Activated CD8-positive, alpha-beta memory T cell treated with anti-CD3 and anti-CD28 coated beads, Interleukin-2, amount 50 U/mL, for 48 hours (primary cell): ENCODE measurements at places on chromosomes 2 and 18.
A peak's percentile ranks its signal among the peaks of the same experiment; 100 is the strongest.

- no peak for DNase-seq
These were observed 208.0 kb downstream of the C1D start for GRCh38 chr2:67854798-67855197.

GRCh38 chr2:145286716-145287275, 766.9 kb upstream of the ZEB2 start:
- no peak for DNase-seq

- no peak for DNase-seq
These were observed 34.1 kb downstream of the NOP58 start for GRCh38 chr2:202299712-202300111.

GRCh38 chr2:236319036-236319435, 54.8 kb upstream of the ASB18 start:
- DNase-seq: no peak

DNA sequence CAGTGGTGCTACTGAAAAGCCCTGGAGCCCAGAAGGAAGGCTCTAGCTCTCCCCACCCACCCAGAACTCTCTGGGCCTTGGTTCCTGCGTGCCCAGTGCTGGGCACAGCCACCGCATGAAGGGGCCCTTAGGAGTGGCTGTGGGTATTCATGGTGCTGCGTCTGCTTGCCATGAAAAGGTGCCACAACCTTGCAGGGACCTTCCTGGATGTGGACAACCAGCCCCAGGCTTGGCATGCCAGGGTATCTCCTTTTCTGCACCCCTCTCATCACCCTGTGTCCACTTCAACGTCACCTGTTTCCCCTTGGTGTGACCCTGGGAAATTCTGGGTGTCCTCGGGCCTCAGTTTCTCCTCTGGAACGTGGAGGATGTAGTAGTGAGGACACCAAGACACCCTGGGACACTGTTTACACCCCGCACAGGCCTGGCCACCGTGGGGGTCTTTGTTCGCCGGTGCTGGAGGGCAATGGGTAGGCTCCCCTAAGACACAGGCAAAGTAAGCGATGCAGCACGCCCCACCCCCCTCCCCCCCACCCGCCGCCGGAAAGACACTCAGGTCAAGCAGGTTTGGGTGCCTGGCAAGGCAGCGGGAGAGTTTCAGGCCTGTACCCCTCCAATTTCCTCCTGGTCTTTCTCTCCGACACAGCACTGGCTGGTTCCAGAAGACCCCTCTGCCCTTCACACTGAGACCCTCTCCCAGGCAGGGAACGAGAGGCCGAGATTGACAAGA, 34.8 kb upstream of the TAF1B start:
- peak; percentile 39 for DNase-seq

GRCh38 chr2:1648241-1649102, 95.8 kb downstream of the PXDN start:
- no peak for DNase-seq

DNA sequence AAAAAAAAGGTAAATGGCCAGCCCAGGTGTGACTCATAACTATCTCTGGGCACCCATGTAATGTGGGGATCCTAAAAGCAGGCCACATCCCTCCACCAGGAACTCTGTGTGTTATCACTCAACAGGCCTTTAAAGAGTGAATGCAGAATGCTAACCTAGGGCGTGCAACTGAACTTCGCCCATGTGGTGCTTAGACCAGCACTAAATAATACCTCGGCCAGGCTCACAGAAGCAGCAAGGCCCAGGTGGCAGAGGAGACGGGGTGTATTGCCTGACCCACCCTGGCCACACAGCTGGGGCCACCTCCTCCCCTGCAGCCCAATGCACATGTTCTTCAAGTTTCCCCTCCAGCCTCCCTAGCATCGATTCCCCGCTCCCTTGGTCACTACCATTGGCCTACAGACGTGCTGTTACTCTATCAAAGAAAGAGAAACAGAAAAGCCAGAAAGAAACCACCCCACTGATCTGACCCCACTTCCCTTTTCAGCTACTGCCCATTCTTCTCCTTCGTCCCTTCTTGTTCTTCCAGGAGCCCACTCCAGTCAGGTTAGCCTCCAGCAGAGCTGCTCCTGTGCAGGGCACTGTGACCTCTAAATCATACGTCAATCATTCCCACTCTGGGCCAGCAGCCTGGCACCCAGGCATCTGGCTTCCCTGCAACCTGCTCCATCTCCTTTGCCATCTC, 22.0 kb downstream of the FAM178B start:
- no peak for DNase-seq

GRCh38 chr2:44250376-44250775, 24.9 kb upstream of the SLC3A1 start:
- no peak for DNase-seq

GRCh38 chr18:568731-569130, 11.4 kb upstream of the CETN1 start:
- DNase-seq: no peak

DNA sequence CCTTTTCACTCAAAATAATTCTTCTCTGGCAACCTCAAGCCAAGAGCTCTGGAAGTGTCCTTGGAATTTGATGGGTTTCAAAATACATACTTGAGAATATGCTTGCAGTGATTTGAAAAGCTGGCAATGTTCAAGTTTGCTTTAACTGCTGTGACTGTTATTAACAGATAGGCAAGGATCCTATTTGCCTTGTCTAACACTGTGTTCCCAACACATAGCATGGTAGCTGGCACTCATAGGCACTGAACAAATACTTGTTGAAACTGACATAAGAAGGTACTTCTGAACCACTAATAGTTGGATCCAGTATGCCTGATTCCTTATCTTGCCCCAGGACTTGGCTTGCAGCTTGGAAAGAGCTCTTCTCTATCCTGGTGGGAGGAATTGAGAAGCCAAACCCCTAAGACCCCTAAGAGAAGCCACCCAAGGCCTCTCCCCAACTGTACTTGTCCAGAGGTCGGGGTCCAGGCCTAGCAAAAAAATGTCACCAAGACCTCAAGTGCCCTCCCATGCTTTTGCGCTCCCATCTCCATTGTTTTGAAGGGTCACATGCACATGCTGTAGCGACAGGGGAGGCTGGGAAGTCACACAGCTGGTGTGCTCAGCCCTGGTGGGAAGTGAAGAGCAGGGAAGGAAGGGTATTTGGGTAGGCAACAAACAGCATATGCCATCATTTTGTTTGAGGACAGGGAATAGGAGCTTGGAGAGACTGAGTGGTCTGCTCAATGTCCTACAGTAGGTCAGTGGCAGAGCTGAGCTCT, 118.4 kb upstream of the HAAO start:
- no peak for DNase-seq

DNA sequence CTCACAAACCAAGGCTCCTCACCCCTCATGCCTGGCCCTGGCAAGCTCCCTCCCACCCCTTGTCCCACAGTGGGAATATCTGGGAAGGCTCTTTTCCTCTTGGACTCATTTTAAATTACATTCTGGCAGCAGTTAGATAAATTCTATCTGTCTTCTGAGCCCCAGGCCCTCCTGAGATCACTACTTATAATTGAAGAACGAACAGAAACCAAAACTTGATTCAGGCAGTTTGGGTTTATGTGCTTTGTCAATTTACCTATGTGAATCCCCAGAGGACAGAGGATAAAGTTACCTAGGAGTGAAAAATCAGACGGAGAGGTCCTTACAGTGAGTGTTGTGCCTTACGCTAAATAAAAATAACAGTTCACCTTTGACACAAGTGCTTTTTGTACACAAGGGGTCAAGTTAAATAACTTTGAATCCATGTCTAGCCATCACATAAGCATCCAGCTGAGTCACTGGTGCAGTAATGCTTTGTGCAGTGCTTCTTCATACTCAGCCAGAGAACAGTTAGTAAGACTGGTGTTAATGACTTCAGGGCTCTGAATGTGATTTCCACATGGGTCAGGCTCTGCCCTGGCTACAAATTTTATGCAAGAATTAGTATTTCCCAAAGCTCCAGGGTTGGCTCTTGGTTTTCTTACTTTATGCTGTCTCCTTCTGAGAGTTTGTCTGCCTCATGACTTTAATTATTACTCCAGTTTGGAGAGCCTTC, 329.3 kb downstream of the INSIG2 start:
- no peak for DNase-seq

- no peak for DNase-seq
These were observed 311.1 kb downstream of the TXNL1 start for GRCh38 chr18:56327191-56327885.

DNA sequence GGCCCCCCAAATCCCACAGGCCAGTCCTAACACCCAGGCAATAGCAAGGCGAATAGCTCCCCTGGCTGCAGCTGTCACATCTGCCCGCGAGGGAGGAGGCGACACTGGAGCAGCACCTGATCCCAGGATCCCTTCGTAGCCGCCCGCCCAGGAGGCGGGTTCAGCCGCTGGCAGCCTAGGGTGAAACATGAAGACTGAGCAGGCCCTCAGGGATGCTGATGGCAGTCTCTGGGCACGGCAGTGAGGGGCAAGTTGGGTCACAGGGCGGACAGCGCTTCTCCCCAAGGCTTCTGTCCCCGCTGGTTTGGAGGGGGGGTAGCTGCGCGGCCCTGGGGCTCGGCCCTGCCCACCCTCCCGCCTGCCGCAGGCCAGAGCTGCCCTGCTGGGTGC, 1.9 kb downstream of the DNMT3A start:
- no peak for DNase-seq

GRCh38 chr18:79815657-79816056, 17.9 kb downstream of the KCNG2 start:
- no peak for DNase-seq

DNA sequence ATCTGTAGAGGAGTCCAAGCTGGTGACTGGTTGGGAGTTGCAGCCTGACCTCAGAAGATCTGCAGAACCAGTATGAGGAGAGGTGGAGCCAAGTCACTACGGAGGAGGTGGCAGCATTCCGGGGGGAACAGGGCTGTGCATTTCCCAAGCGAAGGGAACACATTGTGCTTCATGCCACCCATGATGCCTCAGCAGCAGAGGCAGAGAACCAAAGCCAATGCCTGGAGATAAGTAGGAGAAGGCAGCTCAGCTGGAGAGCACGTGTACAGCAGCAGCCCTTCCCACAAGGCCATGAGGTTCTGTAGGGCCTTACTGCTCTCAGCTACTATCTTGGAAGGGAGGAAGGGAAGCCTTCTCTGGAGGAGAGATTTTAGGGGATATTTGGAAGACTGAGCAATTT, 67.2 kb upstream of the LRPPRC start:
- no peak for DNase-seq

GRCh38 chr2:147546109-147546508, 298.7 kb upstream of the ACVR2A start:
- DNase-seq: no peak

GRCh38 chr2:172107690-172108586, 5.2 kb upstream of the DLX2 start:
- peak; percentile 61 for DNase-seq

- peak; percentile 48 for DNase-seq
These were observed 676 bp downstream of the HOXD11 start for GRCh38 chr2:176107731-176108181.

- no peak for DNase-seq
These were observed 380.6 kb downstream of the TSN start for GRCh38 chr2:122136056-122136455.

- no peak for DNase-seq
These were observed 46.7 kb downstream of the ICA1L start for GRCh38 chr2:202824901-202825300.

GRCh38 chr2:142483653-142484052, 352.8 kb upstream of the LRP1B start:
- DNase-seq: no peak
